GM12865 (cell line): ENCODE measurements at places on chromosomes 1 and 21.

DNA sequence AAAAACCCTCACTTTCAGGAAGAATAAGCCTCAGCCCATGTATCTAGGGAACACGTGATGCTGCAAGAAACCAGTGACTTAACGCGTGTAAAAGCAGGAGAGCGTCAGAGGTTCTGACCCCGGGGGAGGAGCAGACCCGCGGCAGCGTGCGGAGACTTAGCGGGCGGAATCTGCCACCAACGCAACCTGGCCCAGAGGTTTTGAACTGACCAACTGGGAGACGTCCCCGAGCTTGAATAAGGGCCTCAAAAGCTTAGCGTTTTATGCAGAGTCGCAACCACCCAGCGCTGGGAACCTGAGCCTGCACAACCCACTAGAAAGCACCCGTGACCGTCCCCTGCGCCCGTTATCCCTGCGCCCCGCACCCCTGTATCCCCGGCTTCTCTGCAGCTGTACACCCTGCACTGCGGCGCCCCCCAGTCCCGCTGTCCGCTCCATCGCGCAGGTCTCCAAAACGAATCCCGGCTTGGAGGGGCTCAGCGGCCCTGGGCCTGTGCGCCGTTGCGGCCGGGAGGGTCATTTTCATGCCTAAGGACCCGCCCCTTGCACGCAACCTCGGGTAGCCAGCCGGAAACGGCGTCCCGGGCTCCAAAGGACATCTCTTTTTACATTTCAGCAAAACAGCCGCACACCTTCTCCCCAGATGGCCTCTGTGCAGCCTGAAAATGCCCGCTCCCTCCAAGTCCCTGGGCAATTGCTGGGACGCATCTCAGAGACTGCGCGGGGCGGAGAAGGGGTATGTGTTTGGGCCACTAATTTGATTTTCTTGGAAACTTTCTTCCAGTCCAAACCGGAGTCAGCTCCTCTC, 29.4 kb upstream of the TRIM17 start:
- DNase-seq = peak; percentile 37

- DNase-seq = no peak
Observed at GRCh38 chr1:180565121-180565871, 6.5 kb downstream of the OVAAL start.

DNA sequence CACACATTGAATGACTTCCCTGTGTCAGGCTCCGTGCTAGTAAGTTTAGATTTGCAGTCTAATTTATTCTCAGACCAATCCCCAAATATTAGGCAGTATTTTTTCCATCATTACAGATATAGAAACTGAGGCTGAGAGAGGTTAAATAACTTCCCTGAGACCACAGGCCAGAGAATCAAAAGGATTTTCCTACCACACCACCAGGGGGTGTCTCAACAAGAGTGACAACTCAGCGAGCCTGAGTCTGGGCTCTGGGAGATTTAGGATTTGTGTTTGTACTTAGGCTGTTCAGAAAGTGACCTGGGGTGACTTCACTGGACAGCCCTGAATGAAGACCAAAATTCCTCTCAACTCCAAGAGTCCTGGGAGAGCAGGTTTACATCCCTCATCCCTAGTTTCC, 13.3 kb upstream of the LCE5A start:
- DNase-seq = peak; percentile 9

DNA sequence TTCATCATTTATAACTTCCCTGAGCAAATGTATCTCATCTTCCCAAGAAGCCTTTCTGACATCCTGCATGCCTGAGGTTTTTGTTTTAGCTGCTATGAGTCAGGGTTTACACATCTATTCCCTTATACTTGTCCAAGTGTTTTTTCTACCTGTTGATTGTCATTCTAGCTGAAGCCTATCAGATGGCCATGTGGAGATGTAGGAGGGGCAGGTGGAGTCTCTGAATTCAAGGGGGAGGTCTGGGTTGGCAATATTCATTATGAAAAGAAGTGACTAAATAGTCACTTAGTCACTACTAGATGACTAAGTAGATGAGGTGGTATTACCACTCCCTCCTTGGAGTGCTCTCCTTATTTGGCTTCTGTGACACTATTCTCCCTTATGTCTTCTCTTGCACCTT, 52.4 kb downstream of the XCL1 start:
- DNase-seq = no peak

DNA sequence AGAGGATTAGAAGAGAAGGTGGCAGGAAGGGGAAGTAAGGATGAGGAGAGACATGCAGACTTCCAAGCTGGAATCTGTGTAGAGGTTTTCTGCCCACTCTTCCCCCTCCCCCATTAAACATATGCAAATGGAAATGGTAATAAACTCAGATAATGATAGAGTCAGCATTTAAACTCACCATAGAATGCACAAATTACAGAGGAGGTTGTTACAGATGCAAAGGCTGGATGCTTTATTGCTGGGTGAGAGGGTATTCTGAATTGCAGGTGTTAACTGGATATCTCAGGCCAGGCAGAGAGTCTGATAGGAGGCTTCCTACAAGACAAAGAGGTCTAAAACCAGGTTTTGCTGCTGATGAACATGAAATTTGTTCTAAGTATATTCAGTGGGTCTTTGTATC, 372.5 kb downstream of the SEC16B start:
- no peak for DNase-seq

- DNase-seq = no peak
Observed at GRCh38 chr1:214658785-214659184, 55.8 kb downstream of the CENPF start.

DNA sequence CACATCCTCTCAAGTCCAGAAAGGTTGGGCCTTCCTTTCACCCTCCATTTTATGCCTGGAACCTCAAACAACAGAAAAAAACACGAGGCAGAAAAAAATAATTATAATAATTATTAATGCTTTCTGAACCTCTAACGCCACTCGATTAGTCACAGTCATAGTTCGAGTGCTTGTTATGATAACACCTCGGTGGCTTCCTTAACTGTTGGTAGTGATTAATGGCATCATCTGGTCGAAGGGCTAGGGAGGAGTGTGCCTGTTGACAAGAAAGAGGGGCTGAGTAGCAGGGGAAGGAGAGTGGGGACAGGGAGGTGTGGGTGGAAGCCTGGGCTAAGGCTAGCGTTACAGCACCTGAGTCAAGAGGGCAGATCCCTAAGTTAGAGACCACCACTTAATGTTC, 21.3 kb upstream of the IL10 start:
- DNase-seq = peak; percentile 38

GRCh38 chr1:230072296-230072695, 5.3 kb downstream of the GALNT2 start:
- no peak for DNase-seq
